ENCODE measurements at places on chromosomes 11 and 22.

DNA sequence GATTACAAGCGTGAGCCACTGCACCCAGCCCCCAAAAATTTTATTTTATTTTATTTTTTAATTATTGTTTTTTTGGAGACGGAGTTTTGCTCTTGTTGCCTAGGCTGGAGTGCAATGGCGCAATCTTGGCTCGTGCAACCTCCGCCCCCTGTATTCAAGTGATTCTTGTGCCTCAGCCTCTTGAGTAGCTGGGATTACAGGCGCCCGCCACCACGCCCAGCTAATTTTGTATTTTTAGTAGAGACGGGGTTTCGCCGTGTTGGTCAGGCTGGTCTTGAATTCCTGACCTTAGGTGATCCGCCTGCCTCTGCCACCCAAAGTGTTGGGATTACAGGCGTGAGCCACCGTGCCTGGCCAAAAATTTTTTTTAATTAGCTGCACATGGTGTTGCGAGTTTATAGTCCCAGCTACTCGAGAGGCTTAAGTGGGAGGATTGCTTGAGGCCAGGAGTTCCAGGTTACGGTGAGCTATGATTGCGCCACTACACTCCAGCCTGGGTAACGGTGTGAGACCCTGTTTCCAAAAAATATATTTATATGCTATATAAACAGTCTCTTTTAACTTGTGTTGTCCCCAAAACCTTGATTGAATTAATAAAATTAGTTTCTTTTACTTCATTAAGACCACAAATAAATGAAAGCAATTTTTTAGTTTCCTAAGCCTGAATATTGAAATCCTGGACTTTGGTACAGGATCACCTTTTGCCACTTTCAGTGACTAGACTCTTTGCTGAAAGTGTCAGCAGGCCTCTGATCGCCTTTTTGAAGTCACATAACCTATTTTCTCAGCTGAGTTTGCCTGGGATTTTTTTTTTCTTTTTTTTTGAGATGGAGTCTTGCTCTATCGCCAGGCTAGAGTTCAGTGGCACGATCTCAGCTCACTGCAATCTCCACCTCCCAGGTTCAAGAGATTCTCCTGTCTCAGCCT, 16.2 kb downstream of the ATG13 start:
- DNase-seq, result no peak

GRCh38 chr11:124499711-124500110, 43.7 kb downstream of the OR8B12 start:
- no peak for DNase-seq

GRCh38 chr11:82810738-82811137, 77.1 kb upstream of the FAM181B start:
- DNase-seq, result no peak

GRCh38 chr11:108402241-108402640, 65.1 kb downstream of the C11orf65 start:
- no peak for DNase-seq

DNA sequence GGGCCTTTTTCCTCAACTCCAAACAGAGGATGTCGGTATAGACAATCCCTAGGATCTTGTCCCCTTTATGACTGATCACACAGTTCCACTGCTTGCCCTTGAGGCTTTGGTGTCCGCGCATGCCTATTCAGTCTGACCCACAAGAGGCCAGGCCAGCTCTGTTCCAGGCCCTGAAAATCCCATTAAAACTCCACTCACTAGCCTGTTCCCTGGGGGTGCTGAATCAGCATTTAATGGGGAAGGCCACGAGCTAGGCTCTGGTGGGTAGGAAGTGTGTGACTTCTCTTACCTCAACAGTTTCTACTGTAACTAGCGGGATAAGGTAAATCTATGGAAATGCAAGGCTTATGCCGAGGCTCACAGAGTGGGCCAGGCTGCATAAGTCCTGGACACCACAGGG, 117.7 kb downstream of the PTPRJ start:
- DNase-seq, result no peak

DNA sequence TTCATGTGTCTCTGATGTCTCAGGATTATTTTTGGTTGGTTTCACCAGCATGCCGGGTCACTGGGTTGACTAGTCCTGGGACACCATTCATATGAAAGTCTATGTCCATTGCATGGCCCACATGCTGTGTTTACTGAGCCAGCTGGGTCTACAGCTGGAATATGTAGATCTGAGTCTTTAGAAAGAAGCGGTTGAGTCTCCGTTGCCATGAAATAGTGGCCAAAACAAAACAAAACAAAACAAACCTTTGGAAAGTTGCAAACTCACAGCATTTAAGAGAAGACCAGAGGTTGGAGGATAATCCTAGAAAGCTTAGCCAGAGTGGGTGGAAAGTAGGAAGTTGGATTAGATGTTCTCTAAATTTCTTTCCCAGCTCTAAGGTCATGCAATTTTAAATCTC, 191.8 kb upstream of the NTM start:
- DNase-seq, result no peak

DNA sequence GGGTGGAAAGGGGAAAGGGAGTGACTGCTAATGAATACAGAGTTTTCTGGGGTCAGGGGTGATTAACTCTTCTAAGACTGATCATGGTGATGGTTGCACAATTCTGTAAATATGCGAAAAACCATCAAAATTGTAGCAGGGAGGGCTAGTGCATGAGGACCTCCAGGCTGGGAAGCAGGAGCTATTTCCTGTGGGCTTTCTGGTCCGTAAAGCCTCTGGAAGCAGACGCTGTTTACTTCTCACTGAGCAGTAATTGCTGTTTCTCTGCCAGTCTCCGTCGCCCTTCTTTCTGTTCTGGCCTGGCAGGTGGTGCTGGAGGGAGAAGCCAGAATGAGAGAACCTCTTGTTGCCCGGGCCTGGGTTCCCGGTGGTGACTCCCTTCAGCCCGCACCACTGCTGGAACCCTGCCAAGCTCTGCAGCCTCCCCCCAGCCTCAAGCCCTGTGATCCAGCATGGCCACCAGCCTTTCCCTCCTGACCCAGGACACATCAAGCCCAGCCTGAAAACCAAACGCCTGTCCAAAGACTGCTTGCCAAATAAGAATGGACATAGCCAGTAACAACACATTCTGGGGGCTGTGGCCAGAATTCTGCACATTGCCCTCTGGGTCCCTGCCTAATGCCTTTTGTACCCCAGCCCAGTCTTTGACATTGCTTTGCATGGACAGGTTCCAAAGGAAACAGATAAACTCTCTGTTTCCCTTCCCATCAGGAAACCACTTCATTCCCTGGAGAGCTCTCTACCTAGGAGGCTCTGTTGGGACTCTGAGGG, 201.0 kb upstream of the NAV2 start:
- peak; percentile 82 for DNase-seq

DNA sequence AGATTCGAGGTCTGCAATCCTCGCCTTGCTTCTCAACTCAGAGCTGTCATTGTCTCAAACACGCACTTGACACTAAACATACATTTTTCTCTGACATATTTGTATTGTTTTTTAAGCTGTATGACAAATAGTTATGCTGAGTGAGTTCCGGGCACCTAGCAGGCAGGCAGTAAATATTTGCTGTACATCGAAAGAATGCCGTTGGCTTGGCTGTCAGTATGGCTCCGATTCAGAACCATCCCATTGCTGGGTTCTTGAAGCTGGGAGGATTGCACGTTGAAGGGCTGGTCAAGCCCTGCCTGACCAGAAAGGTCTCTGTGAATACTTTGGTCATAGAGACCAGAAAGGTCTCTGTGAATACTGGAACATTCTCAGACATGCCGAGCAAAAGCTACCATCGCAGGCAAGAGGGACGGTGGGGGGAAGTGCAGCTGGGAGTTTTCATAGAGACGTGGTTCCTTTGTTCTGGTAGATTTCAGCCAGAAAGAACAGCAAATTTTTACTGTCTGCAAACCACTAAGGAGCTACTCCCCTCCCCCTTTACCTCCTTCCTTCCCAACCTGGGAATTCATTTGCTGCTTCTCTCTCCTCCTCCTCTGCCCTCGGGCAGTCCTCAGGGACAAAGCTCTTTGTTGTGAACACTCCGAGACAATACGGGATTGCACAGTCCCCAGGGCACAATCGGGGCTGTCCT, 202.2 kb upstream of the SORL1-AS1 start:
- DNase-seq, result no peak

GRCh38 chr11:125871391-125872137, 15.9 kb upstream of the HYLS1 start:
- no peak for DNase-seq

DNA sequence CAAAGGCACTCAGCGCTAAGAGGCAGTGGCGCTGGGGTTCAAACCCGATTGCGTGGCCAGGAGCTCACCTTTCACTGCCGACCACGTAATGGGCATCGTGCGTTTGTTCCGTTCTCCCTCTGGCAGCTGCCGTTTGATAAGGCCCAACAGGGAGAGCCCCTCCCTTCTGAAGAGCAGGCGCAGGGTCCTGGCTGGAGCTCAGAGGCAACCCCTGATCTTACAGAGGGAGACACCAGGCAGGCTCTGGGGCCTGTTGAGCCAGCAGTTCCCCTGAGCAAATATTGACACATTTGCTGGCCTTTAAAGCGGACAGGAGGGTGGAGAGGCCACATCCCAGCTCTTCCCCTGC, 11.7 kb upstream of the C1QTNF6 start:
- no peak for DNase-seq
